Dermis blood vessel endothelial cell (primary cell): ENCODE measurements at places on chromosomes 12 and 14.

DNA sequence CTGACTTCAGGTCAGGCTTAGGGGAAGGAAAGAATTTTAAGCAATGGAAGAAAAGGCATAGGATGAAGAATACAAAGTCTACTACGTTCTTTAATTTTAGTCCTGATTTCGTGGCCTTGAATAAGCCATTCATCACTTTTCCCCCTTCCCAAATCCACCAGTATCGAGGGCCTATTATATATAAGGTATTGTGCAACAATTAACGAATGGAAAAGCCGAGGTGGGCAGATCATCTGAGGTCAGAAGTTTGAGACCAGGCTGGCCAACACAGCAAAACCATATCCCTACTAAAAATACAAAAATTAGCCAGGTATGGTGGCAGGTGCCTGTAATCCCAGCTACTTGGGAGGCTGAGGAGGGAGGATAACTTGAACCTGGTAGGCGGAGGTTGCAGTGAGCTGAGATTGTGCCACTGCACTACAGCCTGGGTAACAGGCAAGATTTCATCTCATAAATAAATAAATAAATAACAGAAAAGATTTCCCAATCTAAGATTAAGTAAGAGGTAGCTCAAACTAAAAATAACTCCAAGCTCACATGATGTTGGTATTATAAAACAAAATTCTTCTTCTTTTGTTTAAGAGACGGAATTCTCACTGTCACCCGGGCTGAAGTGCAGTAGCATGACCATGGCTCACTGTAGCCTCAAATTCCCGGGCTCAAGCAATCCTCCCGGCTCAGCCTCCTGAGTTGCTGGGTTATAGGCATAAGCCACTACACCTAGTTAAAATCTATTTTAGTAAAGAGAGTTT, 58.3 kb upstream of the NR2C1 start:
- no peak for DNase-seq

DNA sequence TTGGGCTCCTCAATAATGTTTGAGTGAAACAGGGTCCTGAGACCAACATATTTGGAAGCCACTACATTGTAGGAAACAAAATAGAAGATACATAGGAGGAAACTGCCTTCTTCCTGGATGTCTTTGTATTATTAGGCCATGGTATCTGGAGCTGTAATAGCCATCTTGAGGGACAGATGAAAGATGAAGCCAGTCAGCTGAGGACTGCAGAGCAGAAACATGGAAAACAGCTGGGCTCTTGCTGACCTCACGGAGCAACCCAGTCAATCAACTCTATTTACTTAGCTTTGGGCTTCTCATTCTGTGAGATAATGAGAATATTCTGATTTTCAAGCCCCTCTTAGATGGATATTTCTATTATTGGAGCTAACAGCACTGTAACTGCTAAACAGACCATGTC, 962.4 kb downstream of the BCL11B start:
- no peak for DNase-seq

DNA sequence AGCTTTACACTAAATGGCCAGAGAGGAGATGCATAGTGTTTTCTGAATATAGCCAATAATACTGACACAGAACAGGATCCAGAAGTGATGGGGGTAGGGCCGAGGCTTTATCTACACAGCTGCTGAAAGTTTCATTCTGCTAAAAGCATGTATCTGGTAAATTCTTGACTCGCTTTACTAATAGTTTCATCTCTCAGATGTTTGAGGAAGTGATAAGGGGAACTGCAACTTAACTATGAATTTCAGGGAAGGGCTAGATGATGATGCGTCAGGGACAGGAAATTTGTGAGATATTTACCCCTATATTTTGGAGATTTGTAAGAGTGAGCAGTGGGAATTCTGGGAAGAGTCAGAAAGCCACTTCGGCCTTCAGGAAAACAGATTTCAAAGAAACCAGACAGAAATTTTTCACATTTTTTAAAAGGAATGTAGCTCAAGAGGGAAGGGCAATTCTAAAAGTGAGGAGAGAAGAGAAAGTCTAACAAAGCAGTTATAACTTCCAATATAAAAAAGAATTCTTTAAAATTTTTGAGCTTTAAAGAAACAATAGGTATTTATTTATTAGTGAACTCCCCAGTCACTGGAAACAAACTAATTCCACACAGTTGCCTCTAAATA, 243.1 kb downstream of the BCAT1 start:
- no peak for DNase-seq

GRCh38 chr14:100116134-100116533, 43.3 kb downstream of the DEGS2 start:
- no peak for DNase-seq

DNA sequence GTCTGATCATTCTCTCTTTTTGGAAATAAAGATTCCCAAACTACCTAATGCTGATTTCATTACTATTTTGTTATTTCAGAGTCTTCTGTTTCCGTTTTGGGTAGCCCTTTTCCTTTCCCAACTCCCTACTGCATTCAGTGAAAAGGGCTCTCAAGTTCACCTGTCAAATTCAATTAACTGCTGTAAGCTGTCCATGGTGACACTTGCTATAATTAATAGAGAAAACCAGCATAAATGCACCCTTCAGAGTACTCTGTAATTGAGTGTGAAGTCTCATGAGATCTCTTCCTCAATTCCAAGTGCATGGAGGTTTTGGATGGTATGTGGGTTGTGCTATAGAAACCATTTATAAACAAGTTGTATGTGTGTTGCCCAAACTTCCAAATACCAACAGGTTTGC, 187.2 kb downstream of the RPL10L start:
- no peak for DNase-seq

DNA sequence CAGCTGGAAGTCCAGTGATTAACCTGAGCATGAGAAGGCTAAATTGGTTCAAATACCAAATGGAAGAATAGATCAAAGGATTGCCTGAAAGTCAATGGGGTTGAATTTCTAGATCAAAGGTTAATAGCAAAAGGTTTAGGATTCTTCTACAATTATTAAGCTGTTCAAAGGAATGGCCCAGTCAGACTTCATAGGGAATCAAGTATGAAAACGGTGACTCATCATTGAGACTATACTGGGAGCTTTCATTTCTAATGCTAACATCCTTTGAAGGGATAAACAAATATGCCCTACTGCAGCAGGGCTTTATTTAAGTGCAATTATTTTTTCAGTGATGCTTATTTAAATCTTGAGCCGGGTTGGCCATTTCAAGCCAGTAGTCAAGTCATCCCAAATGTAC, 152.8 kb downstream of the RIMBP2 start:
- DNase-seq: no peak

- DNase-seq: no peak
Observed at GRCh38 chr14:63392236-63392635, 73.5 kb upstream of the GPHB5 start.

DNA sequence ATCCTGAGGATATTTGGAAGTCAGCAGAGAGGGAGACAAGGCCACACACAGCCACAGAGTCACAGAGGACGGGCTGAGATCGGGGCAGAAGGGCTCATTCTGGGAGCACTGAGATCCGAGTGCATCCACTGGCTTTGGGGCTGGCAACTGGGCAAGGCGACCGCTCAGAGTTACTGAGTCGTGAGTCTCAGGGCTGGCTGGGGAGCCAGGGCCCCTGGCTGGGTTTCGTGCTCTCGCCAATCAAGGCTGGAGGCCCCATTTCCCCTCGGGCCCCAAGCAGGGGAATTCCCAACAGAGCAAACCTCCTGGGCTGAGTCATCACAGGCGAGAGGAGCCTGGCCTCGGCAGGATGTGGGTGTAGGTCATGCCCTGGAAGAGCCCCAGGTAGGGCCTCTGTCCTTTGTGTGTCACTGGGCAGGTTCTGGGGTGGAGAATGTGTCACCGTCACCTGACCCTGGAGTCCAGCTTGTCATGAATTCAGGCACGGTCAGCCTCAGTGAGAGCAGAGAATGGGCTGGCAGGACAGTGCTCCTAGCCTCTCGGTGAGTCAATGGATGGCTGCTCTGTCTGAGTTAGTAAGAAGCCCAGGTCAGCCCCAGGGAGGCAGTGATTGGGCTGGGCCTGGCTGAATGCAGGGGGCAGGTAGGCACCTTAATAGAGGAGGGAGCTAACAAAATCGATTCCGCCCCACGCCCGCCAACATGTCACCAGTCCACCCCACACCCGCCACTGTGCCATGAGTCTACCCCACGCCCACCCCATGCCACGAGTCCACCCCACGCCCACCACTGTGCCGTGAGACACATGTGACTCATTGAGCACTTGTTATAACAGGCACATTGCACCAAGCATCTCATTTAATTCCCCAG, 16.9 kb downstream of the ASB2 start:
- DNase-seq: peak; percentile 77

DNA sequence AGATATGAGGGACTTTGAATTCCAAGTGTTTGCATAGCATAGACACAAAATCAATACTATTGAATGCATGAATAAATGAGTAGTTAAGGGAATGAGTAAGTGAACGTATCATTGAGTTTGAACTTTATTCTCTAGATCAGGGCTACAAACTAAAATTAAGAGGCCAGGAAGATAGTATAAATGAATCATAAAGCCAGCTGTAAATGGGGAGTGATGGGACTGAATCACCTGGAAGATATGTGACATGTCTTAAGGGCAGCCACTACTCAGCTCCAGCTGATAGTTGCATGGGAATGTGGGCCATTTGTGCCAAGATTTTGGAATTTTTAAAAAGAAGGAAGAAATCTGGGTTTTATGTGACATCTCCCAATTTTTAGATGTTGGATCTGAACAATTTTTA, 229.9 kb downstream of the AKAP6 start:
- DNase-seq: no peak

- no peak for DNase-seq
Observed at GRCh38 chr12:34264110-34264509, 241.8 kb downstream of the ALG10 start.

GRCh38 chr12:275812-276211, 13.2 kb upstream of the SLC6A13 start:
- DNase-seq: no peak

DNA sequence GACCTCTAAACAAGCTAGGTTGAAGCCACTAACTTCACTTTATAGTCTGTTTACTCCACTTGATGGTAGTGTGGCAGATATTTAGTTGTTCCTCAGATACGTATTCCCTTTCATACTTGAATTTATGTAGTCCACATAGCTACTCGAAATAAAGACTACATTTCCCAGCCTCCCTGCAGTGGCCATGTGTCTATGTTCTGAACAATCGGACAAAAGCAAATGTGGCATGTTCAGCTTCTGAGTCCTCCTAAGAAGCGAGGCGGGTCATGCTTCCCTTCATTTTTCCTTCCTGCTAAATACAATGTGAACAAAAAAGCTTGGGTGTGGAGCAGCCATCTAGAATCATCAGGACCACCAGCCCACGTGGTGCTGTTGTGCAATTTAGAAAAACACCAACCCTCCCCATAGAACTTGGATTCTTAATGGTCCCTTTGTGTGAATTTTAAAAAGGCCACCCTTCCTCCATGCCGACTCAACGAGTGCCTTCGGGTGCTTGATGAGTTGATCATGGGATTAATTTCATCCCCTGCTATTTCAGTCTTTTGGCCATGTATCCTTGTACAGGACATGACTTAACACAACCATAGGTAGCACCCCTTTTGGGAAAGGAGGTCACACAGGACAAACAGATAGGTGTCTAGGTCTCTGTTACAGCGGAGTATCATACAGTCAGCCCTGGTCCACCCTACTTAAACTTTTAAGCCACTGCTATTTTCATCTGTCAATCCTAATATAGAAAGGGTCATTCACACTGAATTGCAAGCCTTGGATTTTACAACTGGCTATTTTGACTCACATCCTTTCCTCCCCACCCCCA, 60.7 kb downstream of the ZFC3H1 start:
- peak; percentile 12 for DNase-seq

- no peak for DNase-seq
Observed at GRCh38 chr12:11324426-11324825, 14.2 kb upstream of the PRB4 start.

GRCh38 chr12:9636150-9636850, 28.6 kb upstream of the KLRB1 start:
- DNase-seq: no peak

GRCh38 chr12:107845980-107846659, 71.6 kb downstream of the ASCL4 start:
- DNase-seq: no peak
